Fibroblast of lung (primary cell): ENCODE measurements at places on chromosomes 12 and 14.

DNA sequence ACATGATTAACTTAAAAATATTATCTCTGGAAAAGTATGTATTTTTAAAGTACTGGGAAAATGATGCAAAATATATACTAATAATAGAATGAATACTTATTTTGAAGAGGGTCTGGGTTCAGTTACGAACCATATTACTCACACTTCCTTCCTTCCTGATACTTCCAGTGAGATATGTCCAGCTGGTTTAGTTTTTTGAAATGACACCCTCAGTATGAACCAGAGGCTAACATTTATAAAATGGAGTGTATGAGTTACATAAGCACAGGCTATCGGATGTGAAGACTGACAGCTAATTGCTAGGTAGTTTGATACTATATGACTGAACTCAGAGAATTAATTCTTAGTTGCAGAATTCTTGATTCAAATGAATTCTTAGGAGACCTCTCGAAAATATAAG is 122.9 kb downstream of the OTOGL start:
- H3K27me3 ChIP-seq, result no peaks in the 10 kb centered on the region
- H3K4me3 ChIP-seq, result no peak overlapping the region
- no peaks in the 10 kb centered on the region for H3K36me3 ChIP-seq
- H3K27ac ChIP-seq, result no peak overlapping the region
- H3K4me1 ChIP-seq, result no peaks in the 10 kb centered on the region

GRCh38 chr14:36738269-36738668 is 76.6 kb downstream of the PAX9 start:
- H3K27ac ChIP-seq, result no peak overlapping the region
- H3K4me1 ChIP-seq, result no peaks in the 10 kb centered on the region
- H3K27me3 ChIP-seq, result no peaks in the 10 kb centered on the region
- no peak overlapping the region for H3K4me3 ChIP-seq
- H3K36me3 ChIP-seq, result no peaks in the 10 kb centered on the region
- no peak for DNase-seq

GRCh38 chr12:132471011-132471857 is 18.7 kb upstream of the FBRSL1 start:
- H3K4me1 ChIP-seq, result no peaks in the 10 kb centered on the region
- DNase-seq, result no peak
- no peak overlapping the region for H3K4me3 ChIP-seq
- no peaks in the 10 kb centered on the region for H3K27me3 ChIP-seq

DNA sequence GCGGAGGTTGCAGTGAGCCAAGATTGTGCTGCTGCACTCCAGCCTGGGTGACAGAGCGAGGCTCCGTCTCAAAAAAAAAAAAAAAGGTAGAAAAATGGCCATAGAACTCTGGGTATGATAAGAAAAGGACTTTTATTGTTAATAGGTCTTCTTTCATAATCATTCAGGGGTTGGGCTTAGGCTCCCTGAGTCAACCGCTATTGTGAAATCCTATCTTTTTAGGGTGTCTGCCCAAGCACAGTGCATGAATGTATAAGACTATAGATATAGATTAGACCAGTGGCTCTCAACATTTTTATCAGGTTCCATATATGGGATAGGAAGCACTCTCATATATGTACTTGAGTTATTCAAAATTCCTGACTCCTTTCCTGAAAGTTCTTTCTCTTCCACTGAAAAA is 48.7 kb upstream of the USP15 start:
- no peak overlapping the region for H3K27ac ChIP-seq
- no peak for DNase-seq
- H3K4me3 ChIP-seq, result no peak overlapping the region
- H3K27me3 ChIP-seq, result no peaks in the 10 kb centered on the region
- H3K4me1 ChIP-seq, result no peaks in the 10 kb centered on the region
